Activated CD4-positive, CD25-positive, alpha-beta regulatory T cell (primary cell): ENCODE measurements at places on chromosomes 2 and 18.

DNA sequence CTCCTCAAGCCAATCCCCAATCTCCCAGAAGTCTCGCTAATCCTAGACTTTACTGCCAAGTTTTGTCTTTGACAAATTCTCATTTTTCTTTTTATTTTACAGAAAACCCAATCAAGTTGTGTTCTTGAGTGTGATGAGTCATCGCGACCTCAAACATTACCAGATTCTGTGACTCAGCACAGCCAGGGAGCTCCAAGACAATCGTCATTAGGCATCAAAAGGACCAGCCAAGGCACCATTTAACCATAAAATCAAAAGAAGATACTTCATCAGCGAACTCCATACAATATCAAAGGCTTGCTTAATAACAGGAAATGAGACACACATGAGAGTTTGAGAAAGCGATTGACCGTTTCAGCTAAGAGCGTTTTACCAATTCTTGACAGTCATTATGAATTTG is 146.2 kb upstream of the AGAP1 start:
- DNase-seq = no peak

- DNase-seq = no peak
These were observed 63.4 kb downstream of the ZNF516 start for GRCh38 chr18:76431437-76432273.

DNA sequence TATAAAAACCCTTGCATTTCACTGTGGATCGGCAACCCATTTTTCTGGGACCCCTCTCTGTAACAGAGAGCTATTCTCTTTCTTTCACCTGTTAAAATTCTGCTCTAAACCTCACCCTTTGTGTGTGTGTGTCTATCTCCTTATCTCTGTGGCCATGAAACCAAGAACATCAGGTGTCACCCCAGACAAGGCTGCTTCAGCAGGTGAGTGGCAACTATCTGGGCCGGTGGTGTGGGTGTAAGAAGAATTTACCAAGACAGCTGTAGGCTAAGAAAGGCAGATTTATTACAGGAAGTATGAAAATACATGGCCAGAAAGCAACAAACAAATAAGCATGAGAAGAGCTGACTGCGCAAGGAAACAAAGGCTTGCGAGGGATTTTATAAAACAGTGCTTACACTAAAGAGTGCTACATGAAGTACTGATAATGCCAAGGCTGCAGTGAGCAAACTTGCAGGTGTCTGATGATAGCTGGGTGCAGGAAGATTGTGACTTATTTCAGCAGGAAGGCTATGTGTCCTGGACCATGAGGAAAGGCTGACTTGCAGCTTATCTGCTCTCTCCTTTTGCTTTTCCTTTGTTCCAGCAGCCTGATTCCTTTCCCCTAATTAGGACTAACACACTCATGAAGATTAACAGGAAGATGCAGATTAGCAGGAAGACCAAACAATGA is 421.1 kb downstream of the PTH2R start:
- DNase-seq = no peak

DNA sequence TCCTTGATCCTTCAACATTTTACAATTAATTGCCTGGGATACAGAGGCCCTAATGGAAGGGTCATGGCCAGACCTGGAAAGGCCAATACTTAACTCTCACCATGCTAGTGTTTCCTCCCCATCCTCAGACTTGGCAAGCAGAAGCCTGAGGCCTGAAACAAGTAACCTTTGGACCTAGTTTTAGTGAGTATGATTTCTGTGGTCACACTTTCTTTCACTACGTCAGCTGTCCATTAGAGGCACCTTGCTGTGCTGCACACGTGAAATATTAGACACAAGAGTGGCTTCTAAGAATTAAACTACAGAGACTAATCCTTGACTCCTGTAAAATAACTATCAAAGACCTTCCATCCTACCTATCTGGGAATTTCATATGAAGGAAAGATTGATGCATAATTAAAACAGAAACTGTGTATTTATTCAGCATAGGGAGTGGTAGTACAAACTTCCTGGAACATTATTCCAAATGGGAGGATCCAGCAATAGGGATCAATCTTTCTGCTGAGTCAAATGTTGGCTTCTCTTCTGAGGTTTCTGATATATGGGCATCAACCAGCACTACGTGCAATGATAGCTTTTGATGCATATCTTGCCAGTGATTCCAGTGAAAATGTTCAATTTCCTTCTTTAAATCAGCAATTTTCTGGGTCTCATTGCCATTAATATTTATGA is 249.7 kb downstream of the IKZF2 start:
- DNase-seq = no peak

GRCh38 chr2:56047136-56047535 is 123.6 kb upstream of the EFEMP1 start:
- no peak for DNase-seq
